Left ventricle myocardium inferior (tissue), 1 donor: ENCODE measurements at places on chromosomes 3 and 15. TPM values are rescaled to one million over a fixed set of nuclear protein-coding genes. Genes with fewer than 3 reads are reported as not detected.

DNA sequence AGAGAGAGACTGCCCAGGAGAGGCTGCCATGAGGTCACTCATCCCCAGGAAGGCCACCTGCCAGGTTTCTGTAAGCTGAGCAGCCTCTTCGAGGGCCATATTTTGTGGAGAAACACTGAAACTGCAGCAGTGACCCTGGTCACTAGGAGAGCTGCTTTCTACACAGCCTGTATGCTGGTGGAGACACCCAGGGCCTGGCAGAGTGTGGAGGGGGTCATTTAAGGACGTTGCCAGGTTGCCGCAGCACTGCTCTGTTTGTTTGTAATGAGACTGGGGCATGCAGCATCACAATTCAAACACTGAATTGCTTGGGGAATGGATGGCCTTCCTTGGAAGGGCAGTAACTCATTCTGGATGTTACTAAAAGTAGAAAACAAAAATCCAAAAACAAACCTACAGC, 104.9 kb upstream of the TRIM42 start:
- DNase-seq, result no peak

DNA sequence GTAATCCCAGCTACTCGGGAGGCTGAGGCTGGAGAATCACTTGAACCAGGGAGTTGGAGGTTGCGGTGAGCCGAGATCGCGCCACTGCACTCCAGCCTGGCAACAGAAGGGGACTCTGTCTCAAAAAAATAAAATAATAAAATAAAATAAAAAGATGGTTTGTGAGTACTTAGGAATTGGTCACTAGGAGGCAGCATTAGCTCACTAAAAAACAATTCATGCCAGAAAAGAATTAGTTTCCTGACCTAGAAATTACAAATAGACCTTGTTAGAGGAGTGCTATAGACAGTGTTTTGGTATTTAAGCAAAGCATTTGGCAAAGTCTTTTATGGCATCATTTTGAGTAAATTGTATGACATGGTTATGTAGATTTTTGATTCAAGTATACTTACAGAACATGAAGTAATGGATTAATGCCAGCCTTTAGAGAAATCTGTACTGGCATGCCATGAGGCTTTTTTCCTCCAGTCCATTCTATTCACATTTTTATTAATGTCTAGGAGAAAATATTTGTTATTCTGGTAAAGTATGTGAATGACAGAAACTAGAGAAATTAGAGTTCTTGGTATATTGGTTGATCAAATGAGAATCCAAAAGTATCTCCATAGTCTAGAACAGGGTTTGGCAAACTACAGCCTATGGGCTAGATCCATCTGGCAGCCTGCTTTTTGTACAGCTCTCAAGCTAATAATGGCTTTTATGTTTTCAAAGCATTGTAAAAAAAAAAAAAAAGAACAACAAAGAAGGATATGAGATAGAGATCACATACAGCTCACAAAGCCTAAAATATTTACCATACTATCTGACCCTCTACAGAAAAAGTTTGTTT, 81.6 kb downstream of the LRRC49 start:
- no peak for DNase-seq

DNA sequence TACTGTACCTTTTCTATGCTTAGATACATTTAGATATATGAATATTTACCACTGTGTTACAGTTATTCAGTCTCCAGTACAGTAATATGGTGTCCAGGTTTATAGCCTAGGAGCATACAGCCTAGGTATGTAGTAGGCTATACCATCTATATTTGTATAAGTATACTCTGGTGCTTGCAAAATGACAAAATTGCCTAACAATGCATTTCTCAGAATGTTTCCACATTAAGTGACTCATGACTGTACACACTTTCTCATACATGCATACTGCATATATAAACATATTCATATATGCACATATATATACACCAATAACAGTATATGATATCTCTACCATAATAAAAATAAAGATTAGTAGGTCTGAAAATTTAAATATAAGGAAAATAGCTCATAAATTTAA, 169.3 kb downstream of the DPH6 start:
- DNase-seq, result no peak

DNA sequence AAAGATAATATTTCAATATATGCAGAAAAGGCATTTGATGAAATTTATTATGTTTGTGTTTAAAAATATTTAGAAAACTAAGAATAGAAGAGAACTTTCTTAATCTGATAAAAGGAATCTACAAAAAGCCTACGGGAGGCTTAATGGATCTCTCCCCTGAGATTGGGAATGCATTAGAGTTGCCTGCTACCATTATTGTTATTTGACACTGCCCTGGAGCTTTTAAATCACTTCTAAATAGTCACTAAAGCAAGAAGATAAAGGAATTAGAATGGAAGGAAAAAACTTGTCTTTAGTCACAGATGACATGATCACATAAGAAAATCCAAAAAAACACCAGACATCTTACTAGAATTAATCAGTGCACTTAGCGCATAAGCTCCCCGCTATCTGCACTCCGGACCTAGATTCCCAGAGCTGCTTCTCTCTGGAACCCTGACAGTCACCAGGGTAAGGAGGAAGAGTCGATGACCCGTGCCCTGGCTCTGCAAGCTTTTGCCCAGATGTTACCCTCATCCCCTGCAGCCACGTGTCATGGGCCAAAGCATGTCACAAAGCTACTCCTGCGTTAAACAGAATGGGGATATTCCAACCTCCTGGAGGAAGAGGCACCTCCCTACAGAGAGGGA, 97.1 kb downstream of the MINAR1 start:
- no peak for DNase-seq

GRCh38 chr3:140176526-140176925, 241.5 kb downstream of the CLSTN2 start:
- DNase-seq, result no peak

- no peak for DNase-seq
These were observed 36.7 kb downstream of the ARHGEF3 start for GRCh38 chr3:56764904-56765547.

DNA sequence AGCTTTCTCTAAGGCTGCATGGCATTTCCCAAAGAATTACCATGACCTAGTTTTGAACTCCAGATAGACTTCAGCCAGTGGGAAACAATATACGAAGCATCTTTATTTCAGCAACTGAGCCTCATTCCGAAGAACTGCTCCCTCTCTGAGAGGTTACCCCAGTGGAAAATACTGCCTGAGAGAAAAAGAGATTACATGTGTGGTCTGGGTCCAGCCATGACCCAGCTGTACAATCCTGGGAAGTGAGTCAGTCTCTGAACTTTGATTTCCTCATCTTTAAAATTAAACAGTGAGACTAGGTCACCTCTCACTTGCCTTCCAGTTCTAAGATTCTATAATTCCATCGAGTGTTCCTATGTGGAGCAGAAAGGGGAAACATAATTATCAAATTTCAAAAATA, 42.4 kb downstream of the TNIK start:
- peak; percentile 28 for DNase-seq

- no peak for DNase-seq
These were observed 101.9 kb downstream of the SEMA6D start for GRCh38 chr15:47819158-47819557.

GRCh38 chr15:54941417-54941816, 255.3 kb downstream of the RSL24D1 start:
- DNase-seq, result no peak

GRCh38 chr3:189372243-189372642, 200.5 kb downstream of the TPRG1 start:
- DNase-seq, result no peak

- DNase-seq, result no peak
These were observed 628.3 kb downstream of the ROBO1 start for GRCh38 chr3:79139395-79140068.

DNA sequence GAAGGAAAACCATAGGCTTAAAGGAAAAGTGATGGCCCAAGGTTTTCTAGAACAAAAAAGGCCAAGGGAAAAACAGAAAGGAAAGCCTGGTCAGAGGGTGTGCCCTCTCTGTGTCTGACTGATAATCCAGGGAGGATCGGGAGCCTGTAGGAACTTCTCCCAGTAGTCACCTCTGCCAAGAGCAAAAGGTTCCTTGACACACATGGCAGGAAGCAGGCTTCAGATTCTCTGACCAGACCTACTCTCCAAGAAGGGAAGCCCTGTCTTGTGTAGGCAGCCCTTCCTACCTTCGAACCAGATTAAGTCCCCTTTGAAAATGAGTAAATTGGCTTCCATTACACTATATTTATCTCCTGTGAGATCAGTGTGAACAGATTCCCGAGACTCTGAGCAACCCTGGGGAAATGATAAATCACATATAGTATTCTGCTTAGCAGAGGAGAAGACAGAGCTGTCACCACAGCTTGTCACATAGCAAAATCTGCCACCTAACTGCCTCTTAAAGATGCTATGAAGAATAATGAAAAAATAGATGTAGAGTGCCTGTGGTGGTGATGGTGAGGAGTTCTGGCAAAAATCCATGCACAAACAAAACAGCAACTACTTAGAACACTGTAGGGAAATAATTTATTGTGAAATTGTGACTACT, 38.8 kb downstream of the PARP14 start:
- no peak for DNase-seq

GRCh38 chr3:31488475-31489017, 44.2 kb upstream of the STT3B start:
- DNase-seq, result no peak

Gene CACNA2D3
- 21.2 TPM for total RNA-seq

Gene SEMA5B
- total RNA-seq, result 5.3 TPM

Gene HTR3E
- not detected for total RNA-seq

Gene NRG4
- total RNA-seq, result not detected

Gene SERINC4
- total RNA-seq, result 0.44 TPM
